ENCODE measurements at places on chromosomes 5 and 9.
A peak's percentile ranks its signal among the peaks of the same experiment; 100 is the strongest.

DNA sequence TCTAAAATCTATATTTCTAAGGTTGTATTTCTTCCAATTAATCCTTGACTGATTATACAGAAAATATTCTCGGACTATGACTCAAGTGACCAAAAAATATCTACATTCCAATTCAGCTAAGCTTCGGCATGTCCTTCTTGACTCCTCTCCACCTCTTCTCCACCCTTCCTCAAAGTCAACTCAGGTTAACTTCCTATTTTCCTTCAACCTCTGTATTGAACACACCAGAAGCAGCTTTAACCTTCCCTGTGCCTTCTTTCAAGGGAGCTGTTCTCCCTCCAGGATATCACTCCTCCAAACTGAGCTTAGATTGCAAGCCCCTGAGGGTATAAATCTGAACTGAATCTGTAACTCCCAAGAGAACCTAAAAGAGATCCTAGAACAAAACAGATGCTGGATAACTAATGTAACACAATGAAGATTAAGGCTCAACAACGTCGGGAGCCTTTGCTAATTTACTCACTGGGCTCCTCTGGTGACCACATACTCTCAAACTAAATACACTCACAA, 1.1 kb downstream of the SLCO4C1 start:
- no peak for DNase-seq

DNA sequence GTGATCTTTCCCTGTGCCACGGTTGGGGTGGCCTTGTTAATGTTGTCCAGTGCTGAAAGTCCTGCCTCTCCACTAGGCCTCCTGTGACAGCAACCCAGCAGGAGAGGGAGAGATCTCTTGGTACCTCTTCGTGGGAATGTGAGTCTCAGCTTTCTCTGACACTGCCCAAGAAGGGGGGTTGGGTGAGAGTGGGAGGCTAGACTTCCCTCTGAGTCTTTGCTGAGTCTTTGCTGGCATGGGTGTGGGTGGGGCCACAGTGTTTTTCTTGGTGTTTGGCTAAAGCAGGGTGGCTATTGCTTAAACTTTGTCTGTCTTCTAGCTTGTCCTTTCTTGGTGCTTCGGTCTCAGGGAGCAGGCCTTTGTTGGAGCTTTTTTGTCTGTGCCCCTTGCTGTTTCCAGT, 145.6 kb downstream of the GNA14 start:
- no peak for DNase-seq

DNA sequence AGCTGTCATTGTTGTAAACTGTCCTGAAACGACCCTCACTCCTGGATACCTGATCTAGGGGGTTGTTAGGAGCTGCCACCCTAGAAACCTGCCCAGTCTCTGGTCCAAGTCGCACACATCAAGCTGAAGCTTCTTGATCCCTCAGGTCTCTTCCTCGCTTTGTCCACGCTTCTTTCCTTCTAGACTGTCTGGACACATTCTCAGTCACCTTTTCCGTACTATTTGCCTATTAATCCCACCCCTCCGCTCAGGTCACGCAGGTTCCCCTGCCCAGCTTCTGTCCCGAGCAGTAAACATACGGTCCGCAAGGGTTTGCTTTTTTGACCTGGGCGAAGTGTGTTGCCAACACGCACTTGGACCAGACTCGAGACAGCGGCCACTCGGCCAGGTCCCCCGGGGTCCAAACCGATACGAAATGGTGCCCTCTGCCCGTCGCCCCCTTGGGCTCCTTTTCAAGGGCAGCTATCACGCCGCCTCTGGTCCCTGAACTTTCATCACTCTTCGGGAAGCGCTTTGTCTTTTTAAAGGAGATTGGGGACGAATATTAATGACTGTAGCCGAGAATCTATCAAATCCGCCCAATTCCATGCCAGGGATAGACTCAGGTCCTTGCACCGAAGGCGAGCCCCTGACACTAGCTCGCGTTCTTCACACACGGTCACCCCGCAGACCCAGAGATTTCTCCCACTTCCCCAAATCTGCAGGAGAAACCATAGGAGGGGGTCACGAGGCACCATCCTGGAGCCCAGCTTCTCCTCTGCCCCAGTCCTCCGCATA, 814 bp downstream of the PLCXD3 start:
- no peak for DNase-seq

GRCh38 chr9:86073839-86074238, 25.5 kb downstream of the GOLM1 start:
- DNase-seq = no peak

GRCh38 chr9:113876151-113876992, at the start of gene ZNF618:
TSS of gene ZNF618 (plus strand) at chr9:113876309. CDS start at chr9:113876381, 72 bp downstream.
- DNase-seq = peak; percentile 39

DNA sequence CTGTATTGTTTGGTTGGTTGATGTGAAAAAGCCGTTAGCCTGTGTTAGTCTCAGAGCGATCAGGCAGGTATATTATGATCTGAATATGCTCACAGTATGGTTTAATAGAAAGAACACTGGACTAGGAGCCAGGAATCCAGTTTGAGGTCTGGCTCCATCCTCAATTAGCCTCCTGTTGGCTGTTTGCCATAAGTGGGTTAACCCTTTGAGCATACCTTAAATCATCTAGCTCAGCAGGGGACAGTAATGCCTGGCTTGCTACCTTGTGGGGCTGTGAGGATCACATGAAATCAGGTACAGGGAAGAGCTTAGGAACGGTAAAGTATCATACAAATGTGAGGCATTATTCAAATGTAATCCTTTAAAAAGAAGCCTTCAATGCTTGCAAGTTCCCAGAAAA, 104.7 kb downstream of the CMYA5 start:
- DNase-seq = no peak

- no peak for DNase-seq
Observed at GRCh38 chr9:81579381-81579780, 110.0 kb downstream of the TLE1 start.

DNA sequence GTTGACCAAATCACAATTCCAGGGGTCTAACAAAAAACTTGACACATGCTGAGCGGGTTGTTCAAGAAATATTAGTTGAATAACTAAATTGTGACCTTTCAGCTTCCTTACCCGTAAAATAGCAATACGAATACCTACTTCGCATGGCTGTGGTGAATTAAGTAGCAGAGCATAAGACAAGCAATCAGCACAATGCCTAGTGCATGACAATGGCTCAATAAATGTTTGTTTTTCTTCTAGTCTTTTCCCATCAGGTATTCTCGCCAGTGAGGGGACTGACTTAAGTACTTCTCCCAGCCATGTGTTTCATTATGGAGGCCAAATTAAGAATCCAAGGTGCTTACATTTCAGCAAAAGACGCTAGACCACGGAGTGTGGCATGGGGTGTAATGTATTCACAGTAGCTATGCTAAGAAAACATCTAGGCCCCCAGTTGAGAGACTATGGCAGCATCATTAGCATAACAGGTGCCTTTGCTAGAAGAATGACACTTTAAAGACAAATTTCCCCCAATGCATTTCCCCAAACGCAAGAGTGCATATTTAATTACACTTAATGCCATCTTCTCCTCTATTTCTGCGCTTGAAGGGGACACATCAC, 145.9 kb downstream of the ASTN2 start:
- DNase-seq = no peak

DNA sequence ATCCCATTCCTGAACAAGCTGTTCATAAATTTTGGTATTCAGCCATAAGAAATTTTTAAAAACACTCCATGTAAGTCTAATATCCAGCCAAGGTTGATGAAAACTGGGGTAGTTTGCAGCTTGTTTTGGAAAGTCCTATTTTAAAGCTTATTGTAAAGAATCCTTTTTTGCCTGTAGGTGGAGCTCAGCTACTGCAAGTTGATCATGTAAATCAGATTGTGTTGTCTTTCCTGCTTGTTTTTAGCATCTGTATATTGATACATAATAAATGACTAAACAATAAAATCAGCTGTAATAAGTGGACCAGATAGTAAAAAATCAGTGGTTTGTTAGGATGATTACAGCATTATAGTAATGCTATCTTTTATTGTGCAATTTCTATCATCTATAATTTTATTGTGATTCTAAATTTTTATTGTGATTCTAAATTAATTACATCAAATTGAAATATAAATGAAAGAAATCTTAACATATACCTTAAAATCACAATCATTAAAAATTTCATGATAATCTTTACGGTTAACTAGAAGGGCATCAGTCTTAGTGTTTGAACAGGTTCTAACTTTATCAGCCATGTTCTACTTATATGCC, 42.4 kb downstream of the CWC27 start:
- peak; percentile 51 for DNase-seq
